Type B pancreatic cell (in vitro differentiated cells): ENCODE measurements at places on chromosomes 4 and X. TPM values are rescaled to one million over a fixed set of nuclear protein-coding genes. Genes with fewer than 3 reads are reported as not detected.

- no peak overlapping the region for H3K4me3 ChIP-seq
- no peaks in the 10 kb centered on the region for H3K36me3 ChIP-seq
- no peaks in the 10 kb centered on the region for H3K4me1 ChIP-seq
Observed at GRCh38 chrX:44173219-44173618, 170.3 kb downstream of the EFHC2 start.

- H3K4me1 ChIP-seq = peaks cover 5% of the 10 kb centered on the region
- H3K27me3 ChIP-seq = no peaks in the 10 kb centered on the region
- DNase-seq = no peak
- no peaks in the 10 kb centered on the region for H3K36me3 ChIP-seq
Observed at GRCh38 chr4:158993891-158994290, 109.0 kb upstream of the RAPGEF2 start.

- H3K4me1 ChIP-seq = peaks cover 16% of the 10 kb centered on the region
- no peak for DNase-seq
- peak overlapping the region; percentile 27 for H3K27ac ChIP-seq
Observed at GRCh38 chr4:152485726-152486276, 50.1 kb downstream of the FBXW7 start.

- H3K4me1 ChIP-seq = no peaks in the 10 kb centered on the region
- DNase-seq = no peak
- H3K36me3 ChIP-seq = no peaks in the 10 kb centered on the region
- no peaks in the 10 kb centered on the region for H3K27me3 ChIP-seq
- H3K27ac ChIP-seq = no peak overlapping the region
Observed at GRCh38 chr4:189809839-189810238, 130.8 kb upstream of the FRG1 start.

DNA sequence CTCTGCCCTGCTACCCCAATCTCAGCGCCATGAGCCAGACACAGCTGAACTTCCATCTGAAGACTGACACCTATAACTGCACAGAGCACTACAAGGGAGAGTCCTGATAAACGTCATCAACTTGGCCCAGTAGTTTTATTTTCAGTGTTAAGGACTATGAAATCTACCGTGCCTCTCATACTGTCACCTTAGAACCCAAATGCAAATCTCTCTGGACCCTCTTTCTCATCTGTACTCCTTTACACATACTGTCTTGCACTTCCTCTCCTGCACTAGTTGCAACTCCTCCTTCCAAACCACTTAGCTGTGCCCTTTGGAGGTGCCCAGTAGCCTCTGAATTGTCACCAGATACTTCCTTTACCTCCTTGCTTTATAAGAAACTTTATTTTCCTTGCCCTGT is 420.2 kb upstream of the CNKSR2 start:
- H3K4me3 ChIP-seq = no peak overlapping the region
- H3K27ac ChIP-seq = no peak overlapping the region
- no peaks in the 10 kb centered on the region for H3K36me3 ChIP-seq
- no peaks in the 10 kb centered on the region for H3K27me3 ChIP-seq
- peaks cover 6% of the 10 kb centered on the region for H3K4me1 ChIP-seq

DNA sequence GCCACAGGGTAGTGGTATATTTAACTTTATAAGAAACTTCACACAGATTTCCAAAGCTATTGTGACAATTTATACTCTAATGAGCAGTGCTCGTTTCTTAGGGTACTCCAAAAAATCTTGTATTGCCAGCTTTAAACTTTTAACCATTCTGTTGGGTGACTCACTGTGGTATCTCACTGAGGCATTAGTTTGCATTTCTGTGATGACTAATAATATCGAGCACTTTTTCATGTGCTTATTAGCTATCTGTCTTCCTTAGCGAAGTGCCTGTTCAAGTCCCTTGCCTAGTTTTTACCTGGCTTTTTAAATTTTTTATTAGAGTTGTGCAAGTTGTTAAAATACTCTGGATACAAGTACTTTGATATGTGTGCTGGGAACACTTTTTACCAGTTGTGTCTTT is 5.5 kb downstream of the PNMA3 start:
- peaks cover 4% of the 10 kb centered on the region for H3K4me1 ChIP-seq
- H3K4me3 ChIP-seq = no peak overlapping the region
- DNase-seq = no peak
- H3K27ac ChIP-seq = no peak overlapping the region
- peaks cover 3% of the 10 kb centered on the region for H3K27me3 ChIP-seq

DNA sequence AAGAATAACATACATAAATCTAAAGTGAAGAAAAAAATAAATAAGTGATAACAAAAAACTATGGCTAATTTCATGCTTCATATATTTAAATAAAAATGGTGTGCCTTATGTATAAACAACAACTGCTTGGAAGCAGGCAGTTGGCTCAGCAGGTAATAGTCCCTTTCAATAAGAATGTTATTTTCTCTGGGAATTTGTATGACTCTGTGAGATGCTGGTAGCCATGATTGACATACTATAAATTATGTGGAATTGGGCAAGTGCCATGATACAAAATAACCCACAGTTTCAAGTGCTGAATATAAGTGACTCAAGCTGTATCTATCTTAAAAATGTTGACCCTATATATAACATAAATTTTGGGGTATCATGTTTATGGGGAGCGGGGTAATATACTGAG is 546.5 kb downstream of the SPOCK3 start:
- H3K27ac ChIP-seq = no peak overlapping the region
- H3K36me3 ChIP-seq = no peaks in the 10 kb centered on the region
- peaks cover 3% of the 10 kb centered on the region for H3K27me3 ChIP-seq
- no peaks in the 10 kb centered on the region for H3K4me1 ChIP-seq

DNA sequence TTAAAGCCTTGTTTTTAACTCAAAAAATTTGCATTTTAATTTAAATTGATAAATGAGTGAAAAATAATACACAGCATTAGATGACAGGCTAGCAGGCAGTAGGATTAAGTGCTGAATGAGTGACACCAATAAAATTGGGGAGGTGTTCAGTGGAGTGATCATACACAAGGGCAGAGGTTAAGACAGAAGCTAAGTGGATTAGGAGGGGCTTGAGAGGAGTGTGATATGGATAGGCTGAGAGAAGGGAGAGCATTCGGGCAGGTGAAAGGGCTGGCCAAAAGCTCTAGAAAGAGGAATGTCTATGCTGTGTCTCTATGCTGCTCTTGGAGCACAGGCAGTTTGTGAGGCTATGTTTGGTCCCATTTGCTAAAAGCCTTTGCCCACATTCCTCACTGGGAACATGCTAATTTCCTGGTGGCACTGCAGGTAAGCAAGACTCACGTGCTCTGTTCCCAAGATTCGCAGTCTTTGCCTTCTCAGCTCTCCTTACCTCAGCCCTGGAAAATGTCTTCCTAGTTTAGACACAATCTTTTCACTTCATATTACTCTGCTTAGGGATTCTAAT is 52.8 kb upstream of the CCSER1 start:
- no peaks in the 10 kb centered on the region for H3K36me3 ChIP-seq
- H3K27ac ChIP-seq = no peak overlapping the region
- no peak for DNase-seq

DNA sequence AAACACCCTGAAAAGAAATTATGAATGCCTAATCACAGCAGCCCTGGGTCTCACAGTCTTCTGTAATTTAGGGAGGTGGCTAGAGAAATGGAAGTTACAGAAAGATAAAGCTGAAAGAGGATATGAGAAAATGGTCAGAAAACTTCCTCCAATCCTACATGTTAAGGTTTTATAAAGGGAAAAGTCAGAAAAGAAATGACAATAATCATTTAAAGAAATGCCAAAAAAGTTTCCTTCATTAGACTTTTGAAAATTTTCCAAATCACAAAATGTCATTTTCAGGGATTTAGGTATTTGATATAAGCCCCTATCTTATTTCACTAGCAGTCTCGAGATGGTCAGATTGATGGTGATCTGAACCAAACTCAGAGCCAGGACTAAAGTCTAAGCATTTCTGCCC is 276.2 kb downstream of the CHIC1 start:
- H3K27ac ChIP-seq = no peak overlapping the region
- H3K27me3 ChIP-seq = no peaks in the 10 kb centered on the region
- H3K4me3 ChIP-seq = no peak overlapping the region
- no peaks in the 10 kb centered on the region for H3K4me1 ChIP-seq

DNA sequence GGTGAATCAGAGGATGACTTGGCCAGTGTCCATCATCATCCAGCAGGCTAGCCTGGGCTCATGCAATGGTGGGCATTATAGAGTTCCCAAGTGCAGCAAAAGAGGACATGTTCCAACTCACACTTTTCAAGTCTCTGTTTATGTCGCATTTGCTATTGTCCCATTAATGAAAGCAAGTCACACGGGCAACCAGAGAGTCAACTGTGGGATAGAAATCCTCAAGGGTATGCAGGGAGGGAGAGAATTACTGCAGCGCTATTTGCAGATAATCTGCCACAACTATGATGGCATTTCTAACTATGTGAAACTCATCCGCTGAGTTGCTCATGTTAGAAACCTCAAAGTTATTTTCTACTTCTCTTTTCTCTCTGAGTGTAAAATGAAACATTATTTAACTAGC is 78.5 kb upstream of the TAB3 start:
- H3K4me3 ChIP-seq = no peak overlapping the region
- DNase-seq = no peak

DNA sequence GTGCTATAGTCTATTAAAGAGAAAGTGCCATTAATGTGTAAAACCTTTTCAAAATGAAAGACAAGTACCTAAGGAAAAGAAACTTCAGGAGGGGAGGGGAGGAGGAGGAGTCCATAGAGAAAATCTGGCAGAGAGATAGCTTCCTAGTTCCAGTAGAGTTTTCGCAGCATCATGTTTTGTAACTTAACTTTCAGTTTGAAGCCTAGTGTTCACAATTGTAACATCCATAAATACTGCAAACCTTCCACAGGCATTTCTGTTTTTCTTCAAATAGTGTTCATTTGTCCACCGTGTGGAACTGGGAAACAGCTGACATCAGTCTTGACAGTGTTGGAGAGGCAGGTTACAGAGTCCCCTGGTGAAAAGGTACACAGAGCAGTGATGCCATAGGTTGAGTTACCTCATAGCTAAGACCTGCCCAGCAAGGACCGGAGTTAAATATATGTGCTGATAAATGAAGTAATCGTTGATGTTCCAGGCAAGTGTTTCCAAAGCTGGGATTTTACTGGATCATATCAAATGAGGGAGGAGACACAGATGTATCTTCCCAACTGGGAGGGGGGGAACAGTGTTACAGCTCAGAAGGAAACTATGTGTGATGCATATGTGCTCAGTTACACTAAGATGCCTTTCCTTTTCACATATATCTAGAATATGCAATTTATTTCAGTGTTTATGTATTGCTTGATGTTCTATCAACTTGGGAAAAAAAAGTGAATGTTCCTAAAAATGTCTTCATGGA is 369.5 kb upstream of the FAM241A start:
- no peak for DNase-seq
- peaks cover 11% of the 10 kb centered on the region for H3K27me3 ChIP-seq
- peaks cover 12% of the 10 kb centered on the region for H3K4me1 ChIP-seq
- H3K36me3 ChIP-seq = no peaks in the 10 kb centered on the region
- no peak overlapping the region for H3K4me3 ChIP-seq

- peak within 1 kb of the TSS; percentile 95 for H3K4me3 ChIP-seq
- peaks cover 8% of the 10 kb centered on the region for H3K4me1 ChIP-seq
- H3K36me3 ChIP-seq = no peaks in the 10 kb centered on the region
- DNase-seq = no peak
- peak within 1 kb of the TSS; percentile 13 for H3K27ac ChIP-seq
- no peaks in the 10 kb centered on the region for H3K27me3 ChIP-seq
Observed at GRCh38 chrX:118116713-118117550, at the start of gene KLHL13. KLHL13 (minus strand) TSS chrX:118116810; CDS start chrX:118028473, 88,337 bp downstream.

GRCh38 chr4:110442309-110442708 is 33.6 kb upstream of the ENPEP start:
- no peak overlapping the region for H3K27ac ChIP-seq
- H3K4me3 ChIP-seq = no peak overlapping the region
- H3K36me3 ChIP-seq = no peaks in the 10 kb centered on the region
- no peak for DNase-seq

DNA sequence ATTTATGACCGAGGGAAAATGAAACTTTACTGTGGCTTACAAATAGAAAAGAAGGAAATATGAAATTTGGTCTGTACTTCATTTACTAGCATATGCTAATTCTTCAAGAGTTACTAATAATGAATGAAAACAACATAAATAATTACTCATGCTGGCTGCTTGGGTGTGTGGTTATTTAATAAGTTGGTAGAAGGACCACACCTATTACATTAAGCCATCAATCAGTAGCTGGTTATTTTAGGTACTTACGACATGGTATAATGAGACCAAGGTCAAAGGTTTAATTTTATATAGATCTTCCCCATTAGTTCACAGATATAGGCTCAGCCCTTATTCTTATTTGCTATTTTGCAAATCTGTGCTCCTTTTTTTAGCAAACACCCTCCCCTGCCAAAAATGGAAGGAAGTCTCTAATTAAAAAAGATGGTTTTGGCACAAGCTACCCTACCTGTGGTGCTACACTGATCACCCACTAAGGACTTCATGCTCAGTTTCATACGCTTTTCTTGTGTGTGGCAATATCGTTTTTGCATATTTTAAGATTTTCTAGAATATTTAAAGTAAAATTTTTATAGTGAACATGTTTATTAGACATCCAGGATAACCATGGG is 14.1 kb downstream of the TMPRSS11D start:
- no peaks in the 10 kb centered on the region for H3K4me1 ChIP-seq
- H3K27ac ChIP-seq = no peak overlapping the region
- H3K27me3 ChIP-seq = no peaks in the 10 kb centered on the region

GRCh38 chrX:3728454-3728853 is 15.0 kb upstream of the PRKX start:
- no peak for DNase-seq
- no peaks in the 10 kb centered on the region for H3K36me3 ChIP-seq
- no peaks in the 10 kb centered on the region for H3K27me3 ChIP-seq
- H3K4me1 ChIP-seq = peaks cover 4% of the 10 kb centered on the region

DNA sequence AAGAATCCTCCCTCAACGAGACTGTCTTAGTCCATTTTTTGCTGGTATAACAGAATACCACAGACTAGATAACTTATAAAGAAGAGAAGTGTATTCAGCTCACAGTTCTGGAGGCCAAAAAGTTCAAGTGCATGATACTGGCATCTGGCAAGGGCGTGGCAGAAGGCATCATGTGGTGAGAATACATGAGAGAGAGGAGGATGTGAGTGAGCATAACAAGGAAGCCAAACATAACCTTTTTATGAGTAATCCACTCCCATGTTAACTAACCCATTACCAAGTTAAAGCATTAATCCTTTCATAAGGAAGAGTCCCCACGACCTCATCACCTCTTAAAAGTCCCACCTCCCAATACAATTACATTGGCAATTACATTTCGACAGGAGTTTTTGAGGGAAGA is 504.6 kb downstream of the IQCM start:
- no peak overlapping the region for H3K27ac ChIP-seq
- H3K27me3 ChIP-seq = no peaks in the 10 kb centered on the region
- no peaks in the 10 kb centered on the region for H3K36me3 ChIP-seq

- H3K36me3 ChIP-seq = no peaks in the 10 kb centered on the region
- H3K4me3 ChIP-seq = no peak overlapping the region
- H3K27ac ChIP-seq = no peak overlapping the region
- H3K27me3 ChIP-seq = no peaks in the 10 kb centered on the region
Observed at GRCh38 chr4:181264893-181265292, 978.3 kb upstream of the TENM3 start.

GRCh38 chr4:67083496-67083895 is 461.8 kb downstream of the CENPC start:
- H3K4me3 ChIP-seq = no peak overlapping the region
- no peak for DNase-seq
- H3K4me1 ChIP-seq = no peaks in the 10 kb centered on the region
- no peaks in the 10 kb centered on the region for H3K36me3 ChIP-seq
- H3K27me3 ChIP-seq = no peaks in the 10 kb centered on the region
- no peak overlapping the region for H3K27ac ChIP-seq

GRCh38 chrX:19625612-19626011 is 110.3 kb upstream of the MAP3K15 start:
- H3K4me1 ChIP-seq = peaks cover 4% of the 10 kb centered on the region
- no peaks in the 10 kb centered on the region for H3K36me3 ChIP-seq
- no peak overlapping the region for H3K27ac ChIP-seq
- no peaks in the 10 kb centered on the region for H3K27me3 ChIP-seq
- no peak overlapping the region for H3K4me3 ChIP-seq

Gene DIPK2B
- not detected in 2 replicates for total RNA-seq

Gene GLOD5
- total RNA-seq = not detected in 2 replicates

Gene FGA
- 13.4 and 41.0 TPM in 2 replicates for total RNA-seq

Gene PPID
- total RNA-seq = 34.6 and 40.6 TPM in 2 replicates

Gene CXXC4
- 3.9 and 4.2 TPM in 2 replicates for total RNA-seq

Gene SHOX
- not detected in 2 replicates for total RNA-seq

Gene GSPT2
- 18.8 and 19.2 TPM in 2 replicates for total RNA-seq
